ENCODE measurements at places on chromosomes 12 and 14.
A peak's percentile ranks its signal among the peaks of the same experiment; 100 is the strongest.

GRCh38 chr14:35401422-35402265 lies 2.9 kb downstream of the NFKBIA start:
- DNase-seq: no peak

- no peak for DNase-seq
Measured at GRCh38 chr12:47200446-47200845, 120.7 kb upstream of the AMIGO2 start.

GRCh38 chr12:54579696-54580333 lies 8.6 kb downstream of the PPP1R1A start:
- peak; percentile 71 for DNase-seq

GRCh38 chr12:1318327-1319031 lies 275.9 kb downstream of the FBXL14 start:
- no peak for DNase-seq

DNA sequence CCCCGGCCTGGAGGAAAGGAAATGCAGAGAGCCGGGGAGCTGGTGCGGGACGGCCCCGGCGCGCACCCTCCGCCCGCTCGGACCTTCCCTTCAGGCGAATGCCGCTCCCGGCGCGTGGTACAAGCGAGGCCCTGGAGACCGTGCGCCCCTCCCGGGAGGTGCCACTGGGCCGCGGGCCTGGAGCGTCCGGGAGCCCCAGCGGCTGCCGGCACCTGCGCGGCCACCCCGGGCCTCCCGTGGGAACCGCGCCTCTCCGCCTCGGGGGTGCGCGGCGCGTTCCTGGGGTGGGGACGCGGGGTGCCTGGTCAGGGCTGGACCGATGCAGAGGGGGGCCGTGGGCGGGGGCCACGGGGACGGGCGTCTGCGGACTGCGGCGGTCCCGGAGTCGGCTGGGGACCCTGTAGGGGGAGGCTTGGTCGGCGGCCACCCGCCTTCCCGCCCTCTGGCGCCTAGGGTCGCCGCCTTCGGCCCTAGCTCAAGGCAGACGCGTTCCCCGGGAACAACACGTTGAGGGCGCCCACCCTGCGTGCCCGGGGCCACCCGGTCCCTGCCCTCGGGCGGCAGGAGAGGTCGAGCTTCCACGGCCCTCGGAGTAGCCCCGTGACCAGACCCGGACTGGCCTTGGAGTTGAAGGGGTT lies 599 bp downstream of the PAPLN start:
- DNase-seq: no peak
